Stomach (tissue), 19 donors: ENCODE measurements at places on chromosomes 12 and 14. TPM values are rescaled to one million over a fixed set of nuclear protein-coding genes. Genes with fewer than 3 reads are reported as not detected.

DNA sequence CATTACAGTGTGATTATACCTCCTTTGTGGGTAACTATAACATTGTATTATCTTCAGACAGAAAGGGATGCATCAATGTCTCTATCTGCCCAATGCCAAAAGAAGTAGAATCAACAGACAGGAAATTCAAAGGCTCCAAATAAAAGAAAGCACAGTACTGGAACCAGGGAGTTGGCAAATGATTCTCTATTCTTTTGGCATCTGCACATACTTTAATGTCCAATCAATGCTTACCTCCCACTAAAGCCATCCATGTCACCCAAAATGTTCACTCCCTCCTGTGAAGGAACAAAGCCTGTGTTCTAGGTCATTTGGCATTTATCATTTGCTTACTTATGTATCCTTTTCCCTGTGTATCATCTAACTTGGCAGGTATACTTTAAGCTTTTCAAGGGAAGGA is 36.7 kb downstream of the KIF21A start:
- no peaks in the 10 kb centered on the region for H3K36me3 ChIP-seq
- H3K4me1 ChIP-seq = no peaks in the 10 kb centered on the region
- no peak for DNase-seq
- H3K27me3 ChIP-seq = no peaks in the 10 kb centered on the region

DNA sequence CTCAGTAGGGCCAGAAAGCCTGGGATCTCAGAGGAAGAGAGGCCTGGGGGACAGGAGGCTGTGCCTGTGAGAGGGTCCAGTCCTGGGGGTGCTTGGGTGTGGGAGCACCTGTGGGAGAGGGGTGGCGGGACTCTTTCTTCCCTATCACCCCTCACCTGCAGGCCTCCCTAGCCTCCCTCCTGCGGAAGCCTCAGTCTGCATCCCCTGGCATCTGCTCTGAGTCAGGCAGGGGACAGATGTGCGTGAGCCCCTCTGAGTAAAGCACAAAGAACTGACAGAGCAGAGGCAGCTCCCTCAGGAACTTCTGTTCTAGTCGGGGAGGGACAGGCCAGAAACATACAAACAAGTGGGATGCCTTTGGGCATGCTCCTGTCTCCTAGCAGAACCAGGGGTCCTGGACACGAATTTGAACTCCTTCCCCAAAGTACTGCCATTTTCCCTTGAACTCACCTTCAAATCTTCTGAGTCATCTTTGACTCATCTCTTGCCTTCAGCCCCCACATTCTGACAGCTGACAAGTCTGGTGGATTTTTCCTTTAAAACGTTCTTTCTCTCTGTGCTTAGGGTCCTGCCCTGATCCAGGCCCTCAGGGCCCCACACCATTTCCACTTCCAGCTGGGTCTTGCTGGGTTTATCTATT is 8.5 kb upstream of the HSP90AA1 start:
- no peak for DNase-seq
- H3K4me3 ChIP-seq = no peak overlapping the region
- H3K36me3 ChIP-seq = no peaks in the 10 kb centered on the region
- H3K27me3 ChIP-seq = no peaks in the 10 kb centered on the region

The LUM gene
- total RNA-seq = 18.1 TPM

DNA sequence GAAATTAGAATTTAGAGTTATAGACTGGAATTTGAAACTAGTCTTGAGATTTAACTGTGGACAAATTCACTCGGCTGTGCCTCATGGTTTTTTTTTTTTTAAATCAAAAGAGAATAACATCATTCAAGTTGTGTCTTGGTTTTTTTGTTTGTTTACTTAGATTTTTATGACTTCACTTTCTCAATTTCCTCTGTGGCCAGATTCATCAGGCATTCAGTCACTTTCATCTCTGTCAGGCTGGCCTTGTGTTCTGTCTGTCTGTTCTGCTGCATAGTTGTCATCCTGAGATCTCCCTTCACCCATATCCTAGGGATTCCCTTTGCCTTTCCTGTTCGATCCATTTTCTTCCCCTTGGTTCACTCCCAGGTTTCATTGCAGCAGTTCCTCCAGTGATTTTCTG is 10.0 kb downstream of the MARK3 start:
- no peaks in the 10 kb centered on the region for H3K36me3 ChIP-seq
- H3K4me1 ChIP-seq = peaks cover 100% of the 10 kb centered on the region
- no peak for DNase-seq
- H3K27ac ChIP-seq = no peak overlapping the region
- H3K4me3 ChIP-seq = no peak overlapping the region
- H3K27me3 ChIP-seq = no peaks in the 10 kb centered on the region

The BLTP3B gene
- total RNA-seq = 35.3 TPM
